Activated CD4-positive, alpha-beta T cell treated with anti-CD3 and anti-CD28 coated beads for 4 hours (primary cell): ENCODE measurements at places on chromosomes 13 and 19.

- peak; percentile 69 for DNase-seq
These were observed at the start of gene MTUS2 for GRCh38 chr13:28820099-28821051. Gene MTUS2 (plus strand): TSS chr13:28820339.

DNA sequence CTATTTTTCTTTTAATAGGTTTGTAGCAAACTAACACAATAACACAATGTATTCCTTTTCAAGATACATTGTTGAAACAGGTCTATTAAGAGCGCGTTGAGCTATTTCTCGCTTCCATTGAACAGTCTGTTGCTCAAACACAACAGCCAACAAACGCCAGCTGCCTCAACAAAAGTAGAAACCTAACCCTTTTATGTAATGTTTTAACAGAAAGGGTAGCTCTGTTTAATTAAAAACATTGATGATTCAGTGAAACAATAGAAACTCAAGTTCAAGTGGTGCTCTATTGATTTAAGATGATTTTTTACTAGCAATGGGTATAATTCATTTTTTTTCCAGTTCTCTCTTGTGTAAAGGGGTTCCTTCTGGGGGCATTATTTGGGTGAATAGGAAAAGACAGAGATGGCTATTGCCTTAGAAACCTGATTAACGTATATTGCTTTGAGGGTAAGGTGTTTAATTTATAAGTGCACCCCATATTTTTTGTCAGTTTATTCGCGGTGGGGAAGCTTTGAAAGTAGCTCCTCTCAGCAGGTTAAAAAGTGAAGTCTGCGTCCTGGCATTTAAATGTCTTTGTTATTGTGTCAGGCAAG, 14.9 kb downstream of the ZIC2 start:
- DNase-seq: no peak

GRCh38 chr13:56773148-56773547, 367.6 kb upstream of the PRR20A start:
- no peak for DNase-seq

DNA sequence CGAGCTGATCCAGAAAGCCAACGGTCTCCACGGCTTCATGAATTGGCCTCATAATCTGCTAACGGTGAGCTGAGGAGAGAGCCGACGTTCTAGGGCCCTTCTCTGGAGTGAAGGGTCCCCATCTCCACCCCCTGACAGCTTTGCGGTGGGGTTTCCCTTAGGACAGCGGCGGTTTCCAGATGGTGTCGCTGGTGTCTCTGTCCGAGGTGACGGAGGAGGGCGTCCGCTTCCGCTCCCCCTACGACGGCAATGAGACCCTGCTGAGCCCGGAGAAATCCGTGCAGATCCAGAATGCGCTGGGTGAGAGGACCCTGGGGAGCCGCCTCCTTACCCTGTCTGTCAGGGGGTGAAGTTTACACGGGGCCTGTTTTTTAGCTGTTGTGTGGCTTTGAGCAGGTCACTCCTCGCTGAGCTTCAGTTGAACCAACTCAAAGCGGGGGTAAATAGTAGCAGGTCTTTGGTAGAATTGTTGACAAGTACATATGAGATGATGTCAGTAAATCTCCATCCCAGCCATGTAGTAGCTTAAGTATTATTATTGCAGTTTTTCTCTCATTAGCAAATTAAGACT, 801 bp downstream of the QTRT1 start:
- no peak for DNase-seq

DNA sequence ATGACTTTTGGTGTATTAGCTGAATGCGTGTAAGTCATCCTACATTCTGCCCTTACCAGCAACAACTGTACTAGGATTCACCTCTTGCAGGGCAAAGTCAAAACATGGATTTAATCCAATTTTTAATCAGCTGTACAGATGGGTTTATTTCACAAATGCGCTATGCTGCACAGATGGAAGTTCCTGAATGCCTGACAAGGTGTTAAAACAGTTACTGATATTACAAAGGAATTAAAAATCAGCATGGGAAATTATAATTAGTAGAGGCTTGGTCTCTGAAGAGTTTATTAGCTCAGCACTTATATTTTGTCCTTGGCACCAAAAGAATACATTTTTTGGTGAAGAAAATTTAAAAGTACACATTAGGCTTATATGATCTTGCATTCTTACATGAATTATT, 448.9 kb downstream of the PCDH9 start:
- no peak for DNase-seq

GRCh38 chr13:63396746-63397145, 1981.1 kb upstream of the PCDH20 start:
- no peak for DNase-seq

DNA sequence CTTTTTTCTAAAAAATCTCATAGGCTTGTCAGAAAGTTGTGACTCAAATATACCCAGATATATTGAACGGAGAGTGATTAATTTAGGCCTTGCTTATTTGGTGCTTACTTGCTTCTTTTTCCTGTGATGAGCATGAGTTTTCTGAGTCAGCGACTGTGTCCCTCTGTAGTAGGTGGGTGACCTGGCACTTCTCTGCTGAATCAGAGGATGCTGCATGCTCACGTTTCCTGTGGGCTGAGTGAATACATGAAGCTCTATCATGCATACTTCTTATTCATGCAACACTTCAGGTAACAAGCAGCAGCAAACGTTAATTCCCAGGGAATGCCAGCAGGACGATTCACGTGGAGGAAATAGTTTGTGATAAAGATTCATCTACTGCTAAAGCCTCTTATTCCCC, 245.0 kb downstream of the KLF5 start:
- no peak for DNase-seq

- no peak for DNase-seq
These were observed 168.3 kb downstream of the PCDH20 start for GRCh38 chr13:61247149-61247936.

- no peak for DNase-seq
These were observed 812.0 kb downstream of the DACH1 start for GRCh38 chr13:71055047-71055446.
